ENCODE measurements at places on chromosomes 2 and 18.

GRCh38 chr2:118989481-118989880 lies 47.5 kb downstream of the MARCO start:
- no peak for DNase-seq

DNA sequence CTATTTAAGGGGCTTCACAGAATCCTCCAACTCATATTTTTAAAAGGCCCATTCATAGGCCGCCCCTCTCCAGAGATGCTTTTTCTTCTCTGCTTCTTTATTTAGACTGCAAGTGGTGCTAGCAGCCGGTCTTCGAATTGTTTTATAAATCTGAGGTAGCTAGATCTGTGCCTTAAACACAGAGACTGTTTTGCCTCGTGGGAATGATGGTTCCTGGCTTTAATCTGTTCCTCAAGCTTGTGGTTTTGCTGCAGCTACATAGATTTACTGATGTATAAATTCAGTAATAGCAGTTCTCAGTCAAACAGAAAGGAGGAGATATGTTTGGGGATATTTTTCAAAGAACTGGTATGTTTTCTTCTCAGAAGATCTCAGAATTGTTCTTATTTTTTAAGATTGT lies 45.3 kb downstream of the TNFRSF11A start:
- DNase-seq = no peak

GRCh38 chr2:95121093-95121406 lies 558 bp downstream of the MRPS5 start:
- DNase-seq = no peak

- peak; percentile 66 for DNase-seq
Observed at GRCh38 chr18:49207361-49207760, 253.1 kb downstream of the DYM start.

DNA sequence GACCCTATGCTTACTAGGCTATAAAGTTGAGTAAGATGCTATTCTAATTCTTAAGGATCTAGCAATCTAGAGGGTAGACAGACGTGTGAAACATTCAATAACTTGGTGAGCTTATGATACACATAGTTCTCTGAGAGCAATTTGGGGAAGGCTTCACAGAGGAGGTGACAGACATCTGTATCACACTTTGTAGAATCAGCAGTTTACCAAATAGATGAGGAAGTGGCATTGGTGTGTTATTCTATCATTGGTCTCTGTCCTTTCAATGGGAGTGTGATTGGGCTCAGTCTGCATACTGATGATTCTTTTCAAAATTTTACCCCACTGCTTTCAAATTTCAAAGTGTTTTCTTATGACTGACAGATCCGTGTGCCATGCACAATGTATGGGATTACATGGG lies 47.0 kb upstream of the TMEM178A start:
- DNase-seq = no peak

- no peak for DNase-seq
Observed at GRCh38 chr18:22226801-22227200, 57.4 kb downstream of the GATA6 start.

Data from fibroblast of skin of right quadriceps (primary cell).